ENCODE measurements at places on chromosomes 3 and 15. TPM values are rescaled to one million over a fixed set of nuclear protein-coding genes. Genes with fewer than 3 reads are reported as not detected.

Gene ROBO1
- polyA plus RNA-seq: 0.81 TPM

Gene HERC2
- polyA plus RNA-seq: 29.6 TPM

Gene SERINC4
- polyA plus RNA-seq: not detected

Gene ARNT2
- polyA plus RNA-seq: 3.0 TPM

Gene TMC3
- polyA plus RNA-seq: not detected

Gene BFSP2
- not detected for polyA plus RNA-seq

DNA sequence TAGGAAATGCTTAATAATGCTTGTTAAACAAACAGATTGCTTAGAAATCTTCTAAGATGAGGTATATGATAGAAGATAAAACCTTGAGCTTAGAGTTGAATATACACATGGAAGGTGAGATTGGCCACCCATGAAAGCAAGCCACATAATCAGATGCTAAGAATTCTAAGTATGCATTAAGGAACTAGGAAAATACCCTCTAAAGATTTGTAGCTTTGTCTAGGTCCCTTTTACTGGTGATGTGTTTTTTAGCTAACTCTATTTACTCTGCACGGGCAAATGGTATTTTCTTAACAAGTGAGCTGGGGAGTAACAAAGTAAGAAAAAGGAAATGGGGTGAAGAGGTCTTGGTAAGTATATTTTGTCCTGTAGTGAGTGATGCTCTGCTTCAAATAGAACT, 310.3 kb downstream of the OXSM start:
- no peak for DNase-seq

DNA sequence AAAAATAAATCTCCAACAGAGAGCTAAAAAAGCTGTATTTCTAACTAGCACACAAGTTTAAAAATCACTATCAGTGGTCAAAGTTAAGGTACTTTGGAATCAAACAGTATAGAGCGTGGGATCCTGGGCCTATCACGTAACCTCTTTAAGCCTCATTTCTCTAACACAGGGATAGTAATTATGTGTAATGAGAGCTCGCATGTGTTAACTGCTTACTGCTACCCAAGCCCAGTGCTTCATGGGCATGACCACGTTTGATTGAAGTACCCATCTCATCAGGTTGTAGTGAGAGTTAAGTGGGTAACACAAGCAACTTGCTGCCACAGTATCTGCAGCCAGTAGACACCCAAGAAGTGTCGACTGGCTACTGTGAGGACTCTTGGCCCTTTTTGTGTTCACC, 28.2 kb upstream of the NOX5 start:
- no peak for DNase-seq

DNA sequence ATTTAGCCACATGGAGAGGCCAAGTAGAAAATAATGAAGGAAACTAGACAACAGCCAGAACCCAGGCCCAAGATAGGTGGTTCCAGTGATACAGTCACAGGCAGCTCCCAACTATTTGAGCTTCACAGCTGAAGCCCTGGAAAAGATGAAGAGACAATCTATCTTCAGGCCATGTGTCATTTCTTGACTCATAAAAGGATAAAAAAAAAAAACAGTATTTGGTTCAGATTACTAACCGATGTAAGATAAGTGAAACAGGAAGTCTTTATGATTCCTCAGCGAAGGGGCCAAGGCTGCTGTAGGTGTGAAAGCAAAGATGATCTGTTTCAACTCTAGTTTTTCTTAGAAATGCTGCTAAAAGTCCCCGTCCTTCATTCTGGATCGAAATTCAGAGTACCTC, 394.6 kb downstream of the ZNF385D start:
- no peak for DNase-seq

DNA sequence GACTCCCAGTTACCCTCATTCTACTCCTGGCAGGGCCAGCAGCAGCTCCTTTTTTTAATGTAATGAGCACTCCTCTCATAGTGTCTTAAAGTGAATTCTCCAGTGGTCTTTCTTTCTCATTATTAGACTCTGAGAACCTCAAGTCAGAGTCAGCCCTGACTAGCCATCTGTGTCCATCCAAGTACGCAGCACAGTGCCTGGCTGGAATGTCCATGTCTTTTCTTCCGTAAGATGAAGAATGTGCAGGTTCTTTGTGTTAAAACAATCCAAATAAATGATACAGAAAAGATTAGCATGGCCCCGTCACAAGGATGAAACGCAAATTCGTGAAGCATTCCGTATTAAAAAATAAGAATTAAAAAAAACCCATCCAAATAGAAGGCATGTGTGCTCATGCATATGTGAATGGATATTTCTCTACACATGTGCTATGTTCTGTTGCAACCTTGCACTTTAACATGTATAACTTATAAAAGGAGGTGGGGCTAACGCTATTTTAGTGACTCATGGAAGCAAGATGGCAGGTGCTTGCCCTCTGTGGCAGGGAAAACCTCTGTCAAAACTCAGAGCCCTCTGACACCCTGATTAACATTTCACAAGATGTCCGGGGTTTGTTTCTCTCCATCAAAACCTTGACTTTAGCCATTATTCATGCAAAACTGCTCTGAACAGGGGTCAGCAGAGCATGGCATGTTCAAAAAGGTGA, 170.7 kb upstream of the TOPAZ1 start:
- DNase-seq: no peak

DNA sequence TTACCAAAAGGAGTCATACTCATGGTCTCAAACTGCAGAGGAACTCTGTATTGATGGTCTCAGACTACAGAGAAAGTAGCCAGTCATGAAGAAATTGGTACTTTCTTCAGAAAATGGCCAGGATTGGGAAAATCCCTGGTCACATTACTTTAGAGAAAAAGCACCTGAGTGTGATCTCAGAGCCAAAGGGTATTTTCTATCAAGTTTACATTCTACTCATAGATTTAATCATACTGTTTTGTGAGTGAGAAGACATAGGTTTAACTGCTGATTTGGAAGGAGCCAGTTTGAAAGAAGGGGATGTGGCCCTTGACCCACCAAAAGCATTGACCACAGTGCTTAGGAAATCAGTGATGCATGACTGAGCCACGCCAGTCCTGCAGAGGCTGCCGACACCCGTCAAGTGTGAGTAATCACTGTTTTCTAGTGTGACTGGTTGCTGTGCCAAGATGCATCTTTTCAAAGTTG, 203.6 kb downstream of the AKAP13 start:
- DNase-seq: no peak

- no peak for DNase-seq
These were observed 178.7 kb upstream of the NSMCE3 start for GRCh38 chr15:29448320-29448719.

DNA sequence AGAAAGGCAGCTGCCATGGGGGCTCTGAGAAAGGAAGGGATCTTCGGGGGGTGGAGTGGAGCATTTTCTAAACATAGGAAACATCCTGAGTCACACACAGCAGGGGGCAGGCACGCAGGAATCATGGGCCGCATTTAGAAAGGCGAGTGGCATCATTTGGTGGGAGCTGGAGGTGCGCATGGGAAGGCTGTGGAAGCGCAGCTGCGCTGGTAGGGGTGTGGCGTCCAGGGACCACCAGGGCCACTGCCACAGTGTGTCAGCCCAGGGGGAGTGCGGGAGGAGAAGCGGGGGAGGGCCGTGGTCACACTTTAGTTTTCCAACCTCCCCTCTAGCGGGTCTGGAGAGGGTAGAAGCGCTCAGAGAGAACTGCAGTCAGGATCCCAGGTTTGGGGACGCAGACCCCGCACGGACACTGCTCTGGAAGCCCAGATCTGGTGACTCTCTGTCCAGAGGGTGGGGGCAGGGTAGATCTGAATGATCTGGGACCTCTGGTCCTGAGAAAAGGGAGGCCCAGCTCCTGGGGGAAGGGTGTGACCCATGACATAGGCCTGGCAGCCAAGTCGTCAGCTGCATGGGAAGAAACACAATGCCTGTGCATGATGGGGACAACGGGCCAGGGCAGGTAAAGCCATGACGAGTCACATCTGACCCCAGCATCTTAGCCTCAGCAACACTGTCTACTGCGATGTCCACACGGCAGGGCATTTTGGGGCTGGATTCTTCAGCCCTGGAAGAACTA, 88.0 kb upstream of the IQSEC1 start:
- DNase-seq: no peak

DNA sequence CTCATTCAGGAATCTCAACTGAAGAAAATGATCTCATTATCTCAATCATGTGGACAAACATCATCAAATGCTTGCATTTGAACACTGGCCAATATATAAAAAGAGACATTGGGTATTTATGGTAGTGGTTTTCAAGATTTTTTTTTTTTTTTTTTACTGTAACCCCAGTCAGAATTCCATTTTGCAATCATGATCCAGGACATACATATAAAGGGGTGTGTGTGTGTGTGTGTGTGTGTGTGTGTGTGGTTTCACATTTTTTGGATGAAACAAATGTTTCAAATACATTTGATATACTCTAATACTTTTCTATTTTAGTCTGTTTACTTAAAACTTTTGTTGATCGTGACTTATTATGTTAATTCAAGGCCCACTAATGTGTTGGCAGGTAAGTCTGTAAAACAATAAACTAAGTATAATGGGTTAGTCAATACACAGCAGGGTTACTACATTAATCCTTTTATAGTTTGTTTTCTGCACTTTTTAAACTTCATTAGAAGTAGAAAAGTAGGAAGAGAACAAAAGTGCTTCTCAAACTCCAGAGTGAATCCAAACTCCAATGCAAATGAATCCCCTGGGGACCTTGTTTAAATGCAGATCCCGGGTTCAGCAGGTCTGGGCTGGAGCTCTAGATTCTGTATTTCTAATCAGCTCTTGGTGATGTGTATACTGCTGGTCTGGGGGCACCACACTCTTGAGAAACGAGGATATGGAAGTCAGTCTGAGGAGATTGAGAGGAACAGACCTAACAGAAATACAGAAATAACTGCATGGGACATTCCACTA, 17.6 kb downstream of the THRB start:
- DNase-seq: no peak

DNA sequence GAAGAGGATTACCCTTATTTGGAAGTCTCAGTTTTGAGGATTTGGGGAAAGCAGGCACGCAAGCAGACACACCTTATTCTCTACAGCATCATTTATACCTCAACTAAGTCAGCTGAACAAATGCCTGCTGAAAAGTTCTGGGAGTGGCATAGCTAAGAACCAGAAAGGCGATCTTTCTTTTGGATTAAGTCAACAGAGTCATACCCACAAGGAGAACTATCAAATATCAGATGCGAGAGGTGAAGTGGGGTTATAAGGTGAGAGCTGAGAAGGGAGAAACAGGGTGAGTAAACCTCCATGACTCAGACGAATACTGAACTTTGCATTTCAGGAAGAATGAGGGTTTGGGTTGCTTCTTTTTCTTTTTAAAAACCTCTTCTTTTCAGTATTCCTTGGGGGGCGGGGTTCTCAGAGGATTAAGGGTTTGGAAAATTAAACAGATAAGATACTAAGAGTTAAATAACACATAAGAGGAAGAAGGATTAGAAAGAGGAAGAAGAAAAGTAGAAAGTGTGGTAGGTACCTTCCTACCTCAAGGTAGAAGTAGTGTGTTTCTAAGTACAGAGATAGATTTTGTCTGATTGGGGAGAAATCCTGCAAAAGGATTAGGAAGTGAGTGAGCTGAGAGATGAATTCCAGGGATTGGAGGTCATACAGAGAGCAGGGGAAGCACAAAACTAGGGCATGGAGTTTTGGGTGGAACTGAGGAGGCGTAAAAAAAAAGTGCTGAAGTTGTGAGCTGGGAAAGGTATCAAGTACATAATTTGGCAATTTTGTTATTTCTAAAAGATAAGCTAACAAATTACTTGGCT, 41.3 kb upstream of the ICE2 start:
- no peak for DNase-seq

- DNase-seq: no peak
These were observed 17.1 kb downstream of the UMPS start for GRCh38 chr3:124747111-124747981.

DNA sequence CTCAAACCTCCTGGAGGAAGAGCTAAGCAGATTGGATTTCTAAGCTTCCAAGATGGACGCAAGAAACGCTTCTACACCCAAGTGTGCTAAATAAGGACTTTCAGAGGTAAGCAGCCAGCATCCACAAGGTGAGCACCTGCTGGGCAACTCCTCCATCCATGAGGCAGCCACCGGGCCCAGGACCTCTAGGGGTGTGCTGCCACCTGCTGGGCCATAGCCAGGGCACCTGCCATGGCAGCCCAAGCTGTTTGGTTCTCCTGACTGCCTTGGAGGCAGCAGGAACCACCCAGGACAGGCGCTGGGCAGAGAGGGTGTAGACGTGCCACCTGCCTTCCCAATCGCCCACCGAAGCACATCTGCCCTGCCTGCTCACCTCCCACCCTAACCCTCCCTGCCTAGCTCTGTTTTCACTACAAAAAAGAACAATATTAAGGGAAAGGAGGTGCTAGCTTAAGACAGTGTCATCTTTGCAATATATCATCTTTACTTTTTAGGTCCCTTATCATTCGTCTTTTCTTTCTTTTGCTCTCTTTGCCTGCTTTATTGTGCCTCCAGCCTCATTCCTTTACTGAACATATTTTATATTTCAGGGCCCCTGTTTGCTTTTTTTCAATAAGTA, 12.9 kb downstream of the C15orf62 start:
- DNase-seq: peak; percentile 86

GRCh38 chr15:51380999-51381806, 39.7 kb downstream of the GLDN start:
- DNase-seq: peak; percentile 66

- no peak for DNase-seq
These were observed 61.6 kb upstream of the LRRFIP2 start for GRCh38 chr3:37236024-37236423.

DNA sequence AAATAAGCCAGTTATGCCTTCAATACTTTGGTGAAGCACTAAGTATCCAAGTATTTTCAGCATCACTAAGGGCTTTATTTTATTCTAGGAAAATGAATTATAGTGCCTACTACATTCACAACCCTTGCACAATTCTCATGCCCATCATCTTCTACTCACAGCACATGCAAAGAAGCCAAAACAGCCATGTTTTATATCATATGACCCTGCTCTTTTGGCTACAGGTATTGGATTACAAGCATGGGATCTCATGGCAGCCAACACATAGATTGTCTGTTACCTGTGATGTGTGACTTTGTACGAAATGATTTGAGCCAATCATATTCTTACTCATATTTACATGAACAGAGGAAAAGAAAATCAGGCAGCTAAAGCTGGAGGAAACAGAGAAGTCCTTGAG, 38.6 kb downstream of the STT3B start:
- no peak for DNase-seq

- no peak for DNase-seq
These were observed 328.0 kb downstream of the NLGN1 start for GRCh38 chr3:173725507-173725906.

DNA sequence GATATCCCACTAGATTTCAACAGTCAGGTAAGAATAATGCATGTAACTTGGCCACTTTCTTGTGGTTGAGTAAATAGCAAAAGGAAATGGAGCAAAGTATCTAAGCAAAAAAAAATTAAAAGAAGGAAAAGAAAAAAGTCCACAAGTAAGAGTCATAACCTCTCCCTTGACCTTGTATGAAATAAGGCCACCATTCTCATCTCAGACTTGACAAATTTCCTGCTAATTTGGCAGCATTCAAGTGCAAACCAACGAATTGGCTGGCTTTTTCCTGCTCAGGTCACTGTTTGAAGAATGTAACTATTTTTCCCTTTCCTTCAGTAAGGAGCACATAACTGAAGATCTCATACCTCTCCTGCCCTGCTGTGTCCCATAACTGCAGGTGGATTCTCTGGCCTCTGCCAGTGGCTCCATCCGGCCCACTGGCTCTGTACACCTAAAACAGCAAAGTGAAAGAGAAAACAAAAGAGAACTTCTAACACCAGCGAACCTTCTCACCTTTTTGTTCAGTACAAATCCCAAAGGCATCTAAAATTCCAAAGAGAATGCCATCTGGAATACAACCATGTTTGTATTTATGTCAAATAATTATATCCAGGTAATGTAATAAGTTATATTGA, 33.4 kb upstream of the RSL24D1 start:
- DNase-seq: no peak

Data from small intestine (tissue), 16 donors.